ENCODE measurements at places on chromosomes 2 and 18.

GRCh38 chr2:132691556-132691955 lies 21.6 kb upstream of the LYPD1 start:
- DNase-seq: no peak

DNA sequence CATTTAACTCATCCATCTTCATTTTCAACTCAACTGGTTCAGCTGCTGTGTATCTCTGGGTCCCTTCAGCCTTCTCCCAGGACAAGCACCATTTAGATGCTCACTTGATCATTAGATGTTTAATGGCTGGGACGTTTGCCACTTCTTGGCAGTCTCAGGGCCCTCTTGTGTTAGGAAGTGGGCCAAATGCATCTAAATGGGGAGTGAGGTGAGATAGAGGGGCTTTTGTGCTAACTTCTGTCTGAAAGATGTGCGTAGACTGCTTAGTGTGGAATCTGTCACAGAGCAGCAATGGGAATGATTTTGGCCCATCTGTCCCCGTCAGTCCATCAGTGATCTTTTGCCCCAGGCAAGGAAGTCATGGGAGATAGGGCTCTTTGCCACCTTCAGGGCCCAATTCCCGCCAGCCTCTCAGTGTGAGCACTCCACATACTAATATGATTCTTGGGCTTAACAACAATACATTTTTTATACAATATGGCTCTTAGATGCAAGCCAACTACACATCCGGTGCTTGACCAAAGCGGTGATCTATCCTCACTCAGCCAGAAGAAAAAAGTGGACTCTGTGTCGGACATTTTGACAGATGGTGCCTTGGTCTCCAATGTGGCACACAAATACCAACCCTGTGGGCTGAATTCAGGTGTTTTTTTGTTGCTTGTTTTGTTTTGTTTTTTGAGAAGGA lies 95.7 kb upstream of the EPC2 start:
- no peak for DNase-seq

- DNase-seq: no peak
These were observed 13.9 kb upstream of the MBOAT2 start for GRCh38 chr2:9017411-9017810.

DNA sequence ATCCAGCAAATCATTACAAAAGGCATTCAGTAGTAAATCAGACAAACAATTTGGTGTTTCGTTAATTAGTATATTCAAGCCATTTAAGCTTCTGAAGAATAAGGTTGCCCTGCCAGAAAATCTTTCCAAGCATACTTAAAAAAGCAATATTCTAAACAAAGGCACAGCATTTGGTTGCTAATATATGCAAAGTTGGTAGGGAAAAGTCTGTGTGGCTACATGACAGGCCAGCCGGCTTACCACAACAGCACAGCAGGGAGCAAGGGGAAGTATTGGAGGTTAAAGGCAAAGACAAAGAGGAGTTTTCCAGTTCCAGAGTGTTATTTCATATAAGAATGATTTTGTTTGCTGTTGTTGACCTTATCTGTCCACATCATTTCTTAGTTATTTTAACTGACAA lies 282.3 kb downstream of the MBD5 start:
- no peak for DNase-seq

GRCh38 chr18:46369323-46369722 lies 265.1 kb downstream of the HAUS1 start:
- DNase-seq: no peak

Data from GM23248 (cell line).